Posterior vena cava (tissue), 2 donors: ENCODE measurements at places on chromosomes 5 and 9. TPM values are rescaled to one million over a fixed set of nuclear protein-coding genes. Genes with fewer than 3 reads are reported as not detected.

Gene OSMR
- 149 TPM for total RNA-seq

Gene SLC36A3
- not detected for total RNA-seq

Gene LCP2
- total RNA-seq = 25.0 TPM

Gene FBLL1
- total RNA-seq = not detected

Gene TAF1L
- total RNA-seq = not detected

Gene IL33
- 93.8 TPM for total RNA-seq
